ENCODE measurements at places on chromosomes 16 and 17.

GRCh38 chr16:66926961-66927436, 1.7 kb upstream of the RRAD start:
- DNase-seq, result no peak

GRCh38 chr17:1095853-1096173, 84.0 kb downstream of the ABR start:
- no peak for DNase-seq

DNA sequence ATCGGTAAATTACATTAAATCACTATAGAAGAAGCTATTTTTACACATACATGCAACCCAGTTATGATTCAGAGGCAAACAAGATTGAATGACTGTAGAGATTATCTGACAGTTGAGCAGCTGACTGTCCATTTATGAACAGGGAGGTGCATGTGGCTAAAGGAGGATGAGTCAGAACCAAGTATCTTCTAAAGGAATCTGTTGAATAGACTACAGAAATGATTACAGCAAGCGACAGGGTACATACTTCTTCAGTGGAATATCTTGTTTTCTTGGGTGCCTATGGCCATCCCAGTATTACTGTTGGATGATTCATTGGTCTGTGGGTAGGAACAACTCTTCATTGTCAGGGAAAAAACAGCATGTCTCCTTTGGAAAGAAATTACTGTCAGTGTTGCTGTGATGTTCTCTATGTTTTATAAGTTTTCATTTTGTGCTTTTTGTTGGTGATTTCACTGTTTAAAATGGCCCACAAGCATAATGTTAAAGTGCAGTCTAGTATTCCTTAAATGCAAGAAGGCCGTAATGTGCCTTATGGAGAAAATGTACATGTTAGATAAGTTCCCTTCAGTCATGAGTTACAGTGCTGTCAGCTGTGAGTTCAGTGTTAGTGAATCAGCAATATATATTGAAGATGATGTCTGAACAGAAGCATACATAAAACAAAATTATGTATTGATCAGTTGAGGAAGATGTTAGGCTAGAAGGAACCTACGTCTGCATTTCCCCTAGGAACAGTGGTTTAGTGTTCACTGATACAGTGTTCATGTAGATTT, 27.0 kb downstream of the CBFB start:
- no peak for DNase-seq

GRCh38 chr16:11142261-11142630, 113.8 kb downstream of the SOCS1 start:
- no peak for DNase-seq

DNA sequence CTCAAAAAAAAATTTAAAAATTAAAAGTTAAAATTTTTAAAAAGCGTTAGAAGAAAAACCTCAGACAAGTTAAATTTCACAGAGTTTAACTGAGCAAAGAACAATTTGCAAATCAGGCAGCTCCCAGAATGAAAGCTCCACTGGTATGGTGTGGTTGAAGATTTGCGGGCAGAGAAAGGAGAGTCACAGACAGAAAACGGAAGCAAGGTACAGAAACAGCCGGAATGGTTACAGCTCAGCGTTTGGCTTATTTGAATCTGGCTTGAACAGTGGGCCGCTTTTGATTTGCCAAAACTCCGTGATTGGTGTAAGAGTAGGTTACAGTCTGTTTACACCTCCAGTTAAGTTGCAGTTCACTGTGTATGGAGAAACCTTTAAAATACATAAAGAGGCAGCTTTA, 297.1 kb downstream of the HS3ST4 start:
- no peak for DNase-seq

GRCh38 chr16:70483426-70483825, 29.0 kb downstream of the FCSK start:
- DNase-seq, result no peak

- DNase-seq, result no peak
Measured at GRCh38 chr16:70331588-70332358, 14.9 kb upstream of the DDX19A start.

DNA sequence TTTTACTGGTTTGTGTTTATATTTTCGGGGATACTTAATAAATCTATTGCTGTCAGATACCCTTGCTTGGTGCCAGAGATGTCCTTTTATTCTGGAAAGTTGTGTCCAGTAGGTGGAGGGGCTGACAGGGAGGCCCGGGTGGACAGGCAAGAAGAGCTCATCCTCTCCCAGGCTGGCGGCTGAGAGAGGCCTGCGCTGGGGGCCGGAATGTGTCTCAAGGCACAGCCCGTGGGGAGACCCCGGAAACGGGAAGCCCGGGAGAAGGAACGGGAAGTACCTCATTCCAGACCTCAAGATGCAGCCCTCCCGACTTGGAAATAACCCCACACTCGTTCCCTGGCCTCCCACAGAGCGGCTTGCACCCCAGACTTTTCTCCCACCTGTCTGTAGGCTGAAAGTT, 12.5 kb upstream of the DEF8 start:
- no peak for DNase-seq

DNA sequence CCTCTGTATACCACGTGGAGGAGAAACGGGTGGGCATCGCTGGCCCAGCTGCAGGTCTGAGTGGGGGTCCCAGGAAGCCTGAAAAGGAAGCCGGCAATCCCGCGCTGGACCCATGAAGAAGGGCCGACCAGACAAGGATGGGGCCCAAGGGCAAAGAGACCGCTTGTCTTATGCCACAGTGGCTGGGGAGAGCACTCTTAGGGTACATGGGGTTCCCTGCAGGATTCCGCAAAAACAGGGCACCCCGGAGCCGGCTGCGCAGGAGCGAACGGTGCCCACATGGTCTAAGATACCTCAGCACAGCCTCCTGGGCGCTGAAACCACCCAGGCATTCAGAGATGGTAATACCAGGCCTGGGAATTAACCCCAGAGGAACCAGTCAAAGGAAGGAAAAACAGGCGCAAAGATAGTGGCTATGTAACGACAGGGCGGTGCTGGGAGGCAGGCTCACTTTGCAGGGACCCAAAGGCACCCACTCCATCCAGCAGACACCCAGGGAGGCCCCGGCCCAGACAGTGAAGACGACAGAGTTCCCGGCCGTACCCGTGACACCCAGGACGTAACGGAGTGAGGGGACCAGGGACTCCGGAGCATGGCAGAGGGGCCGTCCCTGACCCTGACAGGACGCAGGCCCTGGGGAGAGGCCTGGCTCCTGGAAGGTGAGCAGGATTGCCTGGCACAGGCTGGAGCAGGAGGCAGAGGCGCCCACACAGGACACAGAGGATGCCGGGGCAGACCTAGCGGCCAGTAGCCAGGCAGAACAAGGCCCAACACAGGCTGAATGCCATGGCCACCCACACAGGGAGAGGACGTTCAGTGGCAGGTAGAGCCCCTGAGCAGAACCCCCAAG, 10.3 kb downstream of the PIEZO1 start:
- no peak for DNase-seq

- no peak for DNase-seq
Measured at GRCh38 chr17:28279411-28279810, 39.6 kb upstream of the TMEM97 start.

DNA sequence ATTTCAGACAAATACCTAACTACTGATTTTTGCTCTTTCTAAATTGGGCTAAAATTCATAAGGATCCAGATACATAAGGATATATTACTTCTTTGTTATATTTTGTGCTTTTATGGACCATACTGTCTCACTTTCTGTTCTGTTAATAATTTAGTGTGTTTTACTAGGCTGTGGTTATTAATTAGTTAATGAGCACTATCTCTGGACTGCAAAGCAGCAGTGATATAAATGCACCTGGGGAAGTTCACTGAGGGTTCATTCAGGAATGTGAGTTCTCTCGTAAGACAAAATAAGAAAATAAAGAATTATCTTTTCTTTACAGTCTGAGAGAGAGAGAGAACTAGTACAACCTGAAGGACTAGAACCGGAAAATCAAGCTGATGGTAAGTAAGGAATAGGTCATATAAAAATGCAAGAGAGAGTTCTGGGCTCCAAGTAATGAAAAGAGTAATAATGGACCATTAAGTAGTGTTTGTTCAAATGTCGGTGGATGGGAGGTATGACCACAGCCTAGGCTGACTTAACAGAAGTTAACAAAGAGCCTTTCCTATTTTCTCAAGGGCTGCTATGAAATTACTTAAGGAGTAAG, 55.6 kb downstream of the IKZF3 start:
- no peak for DNase-seq

DNA sequence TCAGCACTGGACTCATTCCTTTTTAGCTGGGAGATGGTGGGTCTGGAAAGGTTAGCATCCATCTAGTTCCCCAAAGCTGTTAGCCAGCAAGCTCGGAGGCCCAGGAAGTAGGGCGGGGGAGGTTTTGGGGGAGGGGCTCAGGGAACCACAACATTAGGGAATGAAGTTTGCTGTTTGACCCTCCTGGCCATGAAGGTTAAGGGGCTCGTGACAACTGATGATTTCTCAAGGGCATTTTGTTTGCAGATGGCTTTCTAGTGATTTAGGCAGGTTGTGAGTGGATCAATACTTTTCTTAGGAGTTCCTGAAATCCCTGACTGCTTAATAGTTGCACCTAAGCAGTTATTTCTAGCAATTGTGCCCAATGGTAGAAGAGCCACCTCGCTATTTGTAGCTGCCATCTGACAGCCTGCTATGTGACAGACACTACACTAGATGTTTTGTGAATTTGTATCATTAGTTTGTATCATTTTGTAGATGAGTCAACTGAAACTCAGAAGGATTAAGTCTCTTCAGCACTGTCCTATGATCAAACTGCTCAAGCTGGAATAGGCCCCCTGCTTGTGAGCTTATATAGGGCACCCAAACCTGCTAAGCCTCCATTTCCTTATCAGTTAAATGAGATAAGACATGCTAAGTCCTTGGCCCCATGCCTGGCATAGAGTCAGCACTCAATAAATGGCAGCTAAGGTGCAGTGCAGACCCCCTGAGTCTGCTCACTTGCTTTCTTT, 146.4 kb downstream of the IRX3 start:
- no peak for DNase-seq

- no peak for DNase-seq
Measured at GRCh38 chr17:45145035-45145389, 3.3 kb upstream of the HEXIM1 start.

DNA sequence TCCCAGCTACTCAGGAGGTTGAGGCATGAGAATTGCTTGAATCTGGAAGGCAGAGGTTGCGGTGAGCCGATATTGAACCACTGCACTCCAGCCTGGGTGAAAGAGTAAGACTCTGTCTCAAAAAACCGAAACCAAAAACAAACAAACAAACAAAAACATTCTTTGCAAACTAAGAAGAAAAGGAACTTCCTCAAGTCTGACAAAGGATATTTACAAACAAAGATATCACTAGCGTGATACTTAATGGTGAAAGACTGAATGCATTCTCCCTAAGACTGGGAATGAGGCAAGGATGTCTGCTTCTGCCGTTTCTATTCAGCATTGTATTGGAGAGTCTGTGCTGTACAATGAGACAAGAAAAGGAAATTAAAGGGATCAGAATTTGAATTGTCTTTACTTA, 10.5 kb upstream of the MPO start:
- DNase-seq, result no peak

- DNase-seq, result no peak
Measured at GRCh38 chr17:72782985-72783701, 309.3 kb downstream of the SLC39A11 start.

DNA sequence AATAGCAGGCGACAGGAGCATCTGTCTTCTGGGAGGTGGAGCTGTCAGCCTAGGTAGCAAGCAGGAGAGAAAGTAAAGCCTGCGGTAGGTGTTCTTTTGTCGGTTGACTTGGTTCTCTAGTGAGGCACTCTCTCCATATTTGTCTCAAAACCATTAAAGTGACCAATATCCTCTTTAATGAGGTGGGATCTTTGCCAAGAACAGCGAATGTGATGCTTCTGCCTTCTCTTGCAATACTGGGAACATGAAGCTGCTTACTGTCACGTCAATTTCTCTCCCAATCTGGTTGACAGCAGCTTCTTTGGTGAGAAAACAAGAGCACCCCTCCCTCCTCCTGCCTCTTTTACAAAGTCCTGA, 176.7 kb downstream of the ABCC12 start:
- no peak for DNase-seq

GRCh38 chr16:48271728-48272127, 24.4 kb upstream of the ABCC11 start:
- DNase-seq, result no peak

DNA sequence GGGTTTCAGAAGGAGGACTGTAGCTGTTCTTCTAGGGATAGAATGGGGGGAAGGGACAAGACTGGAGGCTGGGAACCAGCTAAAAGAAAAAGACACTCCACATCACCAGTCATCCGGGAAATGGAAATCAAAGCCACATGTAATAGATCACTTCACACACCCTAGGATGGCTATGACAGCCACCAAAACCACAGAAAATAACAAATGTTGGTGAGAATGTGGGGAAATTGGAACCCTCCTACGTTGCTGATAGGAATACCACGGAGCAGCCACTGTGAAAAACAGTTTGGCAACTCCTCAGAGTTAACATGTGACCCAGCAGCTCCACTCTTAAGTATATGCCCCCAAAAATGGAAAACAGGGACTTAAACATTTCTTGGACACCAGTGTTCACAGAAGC, 2.3 kb downstream of the TLE7 start:
- DNase-seq, result no peak

GRCh38 chr17:60586288-60586974, 13.6 kb upstream of the PPM1D start:
- DNase-seq, result no peak

DNA sequence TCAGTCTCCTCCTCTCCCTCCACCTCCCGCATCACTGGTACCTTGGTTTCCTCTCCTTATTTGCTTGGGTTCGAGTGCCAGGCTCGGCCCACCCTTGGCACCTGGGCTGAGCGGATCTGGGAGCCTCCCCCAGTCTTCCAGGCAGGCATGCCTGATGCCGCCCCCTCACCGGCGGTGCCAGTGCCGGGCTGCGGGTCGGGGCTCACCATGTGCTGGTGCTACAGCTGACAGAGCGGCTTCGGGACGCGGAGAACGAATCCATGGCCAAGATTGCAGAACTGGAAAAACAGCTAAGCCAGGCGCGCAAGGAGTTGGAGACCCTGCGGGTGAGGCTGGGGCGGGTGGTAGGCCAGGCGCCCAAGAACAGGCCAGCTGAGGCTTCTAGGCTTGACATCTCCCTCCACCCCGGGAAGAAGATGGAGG, 19.2 kb downstream of the FMNL1 start:
- DNase-seq, result no peak

DNA sequence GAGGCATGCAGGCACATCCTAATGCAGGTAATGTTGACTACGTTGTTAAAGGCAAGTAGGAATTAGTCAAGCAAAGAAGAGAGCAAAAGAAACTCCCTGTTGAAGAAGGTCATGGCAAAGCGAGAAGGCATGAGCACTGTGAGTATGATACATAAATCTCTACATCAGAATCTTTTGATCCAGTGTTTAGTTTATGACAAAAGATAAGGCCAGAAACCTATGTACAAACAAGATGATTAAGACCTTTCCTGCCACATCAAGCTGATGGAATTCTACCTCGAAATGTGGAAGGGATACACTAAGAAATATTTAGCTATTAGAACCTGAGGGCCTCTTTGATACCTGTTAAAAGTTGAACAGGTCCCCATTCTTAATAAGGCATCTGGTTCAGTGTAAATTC, 20.2 kb downstream of the SYCE1L start:
- no peak for DNase-seq

DNA sequence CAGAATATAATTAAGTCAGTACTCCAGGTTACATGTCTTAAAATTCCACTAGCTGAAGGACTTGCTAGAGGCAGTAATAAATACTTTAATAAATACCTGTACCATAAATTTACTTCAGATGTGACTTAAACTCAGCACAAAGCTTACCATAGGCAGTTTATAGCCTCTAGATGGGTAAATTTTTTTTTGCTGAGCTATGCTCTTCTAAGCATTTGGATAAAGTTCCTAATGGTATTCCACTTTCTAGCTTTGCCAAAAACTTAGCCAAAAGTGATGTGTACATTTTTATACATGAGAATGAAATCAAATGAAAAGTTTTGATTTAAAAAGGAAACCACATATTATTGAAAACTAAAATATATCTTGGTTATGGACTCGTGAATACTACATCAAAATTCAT, 63.7 kb upstream of the DHX40 start:
- no peak for DNase-seq
